ENCODE measurements at places on chromosomes 13 and 19.

- DNase-seq, result no peak
Observed at GRCh38 chr13:91158017-91158395, 189.5 kb upstream of the MIR17HG start.

DNA sequence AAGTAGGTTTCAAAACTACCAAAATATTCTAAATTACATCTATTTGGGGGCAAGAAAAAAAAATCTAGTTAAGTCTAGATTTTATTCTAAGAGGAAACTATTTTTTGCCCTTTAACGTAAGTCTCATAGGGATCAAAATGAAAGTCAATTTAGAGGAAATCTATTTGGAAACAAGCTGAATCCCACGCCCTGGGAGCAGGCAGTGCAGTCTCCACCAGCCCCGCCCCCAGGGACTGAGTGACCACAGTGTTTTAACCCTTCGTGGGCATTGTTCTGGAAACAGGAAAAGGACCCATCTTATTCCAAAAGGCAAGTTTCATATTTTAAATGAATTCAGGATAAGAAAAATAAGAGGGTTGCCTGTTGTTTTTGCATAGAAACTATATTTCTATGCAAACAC, 209.7 kb downstream of the SPRY2 start:
- DNase-seq, result peak; percentile 81

GRCh38 chr19:49064029-49064629, 489 bp downstream of the NTF4 start:
- no peak for DNase-seq

GRCh38 chr19:39430675-39431593, 4.8 kb downstream of the RPS16 start:
- peak; percentile 59 for DNase-seq

GRCh38 chr13:46687810-46688209, 109.2 kb downstream of the ESD start:
- DNase-seq, result no peak

All from transverse colon (tissue), 4 donors.